Activated CD4-positive, alpha-beta T cell treated with anti-CD3 and anti-CD28 coated beads, Interleukin-2, amount 50 U/mL, for 48 hours (primary cell): ENCODE measurements at places on chromosomes 3 and 15.

DNA sequence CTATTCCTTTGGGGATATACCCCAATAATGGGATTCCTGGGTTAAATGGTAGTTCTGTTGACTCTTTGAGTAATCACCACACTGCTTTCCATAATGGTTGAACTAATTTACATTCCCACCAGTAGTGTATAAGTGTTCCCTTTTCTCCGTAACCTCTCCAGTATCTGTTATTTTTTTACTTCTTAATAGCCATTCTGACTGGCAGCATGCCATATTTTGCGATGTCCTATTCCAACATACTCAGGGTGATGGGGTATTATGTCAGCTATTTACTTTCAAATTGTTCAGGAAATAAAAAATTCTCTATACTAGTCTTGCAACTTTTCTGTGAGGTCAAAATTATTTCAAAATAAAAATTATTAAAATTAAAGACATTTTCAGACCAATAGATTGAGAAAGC, 9.1 kb upstream of the PARP14 start:
- DNase-seq = no peak

- DNase-seq = no peak
Measured at GRCh38 chr3:73556520-73557372, 68.0 kb downstream of the PDZRN3 start.

DNA sequence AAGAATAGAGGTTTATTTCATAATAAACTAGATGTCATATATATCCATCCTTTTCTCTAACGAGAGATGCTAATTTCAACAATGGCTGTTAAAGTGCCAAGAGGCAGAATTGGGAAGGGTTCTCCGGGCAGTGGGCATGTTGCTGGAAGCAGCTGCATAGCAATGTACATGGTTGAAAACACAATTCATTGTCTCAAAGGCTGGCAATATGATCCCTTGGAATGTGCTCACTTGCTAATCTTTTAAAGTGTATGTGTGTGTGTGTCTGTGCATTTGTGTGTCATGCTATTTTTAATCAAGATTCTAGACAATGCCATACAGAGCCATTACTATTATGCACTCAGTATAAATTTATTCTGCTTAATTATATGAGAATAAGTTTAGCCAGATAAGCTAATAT, 1020.3 kb downstream of the NAALADL2 start:
- no peak for DNase-seq

- DNase-seq = peak; percentile 27
Measured at GRCh38 chr3:149393345-149394160, 16.1 kb upstream of the TM4SF1 start.

GRCh38 chr3:188060840-188061544, 93.0 kb upstream of the LPP start:
- DNase-seq = peak; percentile 74

- DNase-seq = no peak
Measured at GRCh38 chr3:151903501-151903991, 30.1 kb downstream of the SUCNR1 start.

GRCh38 chr3:185094697-185095096, 58.2 kb downstream of the C3orf70 start:
- DNase-seq = no peak

GRCh38 chr3:170458285-170458684, 39.6 kb downstream of the CLDN11 start:
- no peak for DNase-seq

GRCh38 chr3:122589297-122589696, 11.8 kb downstream of the PARP15 start:
- no peak for DNase-seq

GRCh38 chr3:77404871-77405270, 365.0 kb downstream of the ROBO2 start:
- no peak for DNase-seq

DNA sequence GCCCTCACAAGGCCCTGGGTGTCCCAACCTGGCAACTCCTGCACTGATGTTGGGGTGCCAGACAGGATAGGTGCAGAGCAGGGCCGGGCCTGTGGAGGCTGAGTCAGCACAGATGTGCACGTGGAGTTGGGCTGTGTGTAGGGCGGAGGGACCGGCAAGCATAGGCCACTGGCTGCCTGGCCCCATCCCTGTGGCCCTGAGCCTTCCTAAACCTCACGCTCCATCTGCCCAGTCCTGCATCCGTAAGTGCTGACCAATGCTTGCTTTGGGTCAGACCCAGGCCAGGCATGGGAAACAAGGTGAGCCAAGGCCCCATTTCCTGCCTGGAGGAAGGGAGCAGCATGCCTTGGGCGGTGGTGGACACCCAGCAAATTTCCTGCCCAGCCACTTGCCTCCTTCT, 5.8 kb upstream of the IQSEC1 start:
- DNase-seq = no peak

- DNase-seq = no peak
Measured at GRCh38 chr3:106715286-106715685, 662.0 kb upstream of the CCDC54 start.

GRCh38 chr3:128500556-128500955, 7.6 kb upstream of the GATA2 start:
- DNase-seq = no peak

GRCh38 chr15:40379853-40380252, 2.7 kb upstream of the KNSTRN start:
- DNase-seq = no peak

DNA sequence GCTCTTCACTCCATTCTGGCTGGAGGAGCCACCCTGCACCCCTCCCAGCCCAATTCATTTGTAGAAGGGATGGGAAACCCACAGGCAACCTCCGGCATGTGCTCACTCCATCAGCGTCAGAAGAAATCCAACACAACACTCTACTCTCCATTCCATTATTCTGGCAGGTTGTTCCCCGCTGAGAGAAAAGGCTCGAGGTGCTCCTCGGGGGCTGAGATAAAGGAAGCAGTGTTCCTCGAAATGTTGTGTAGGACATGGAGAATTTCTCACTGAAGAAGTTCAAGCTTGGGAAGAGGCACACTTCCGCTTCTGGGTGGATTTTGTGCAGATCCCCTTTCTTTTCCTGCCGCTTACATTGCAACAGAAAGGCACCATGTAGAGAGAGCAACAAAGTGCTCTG, 355.0 kb upstream of the CFAP20DC start:
- no peak for DNase-seq

DNA sequence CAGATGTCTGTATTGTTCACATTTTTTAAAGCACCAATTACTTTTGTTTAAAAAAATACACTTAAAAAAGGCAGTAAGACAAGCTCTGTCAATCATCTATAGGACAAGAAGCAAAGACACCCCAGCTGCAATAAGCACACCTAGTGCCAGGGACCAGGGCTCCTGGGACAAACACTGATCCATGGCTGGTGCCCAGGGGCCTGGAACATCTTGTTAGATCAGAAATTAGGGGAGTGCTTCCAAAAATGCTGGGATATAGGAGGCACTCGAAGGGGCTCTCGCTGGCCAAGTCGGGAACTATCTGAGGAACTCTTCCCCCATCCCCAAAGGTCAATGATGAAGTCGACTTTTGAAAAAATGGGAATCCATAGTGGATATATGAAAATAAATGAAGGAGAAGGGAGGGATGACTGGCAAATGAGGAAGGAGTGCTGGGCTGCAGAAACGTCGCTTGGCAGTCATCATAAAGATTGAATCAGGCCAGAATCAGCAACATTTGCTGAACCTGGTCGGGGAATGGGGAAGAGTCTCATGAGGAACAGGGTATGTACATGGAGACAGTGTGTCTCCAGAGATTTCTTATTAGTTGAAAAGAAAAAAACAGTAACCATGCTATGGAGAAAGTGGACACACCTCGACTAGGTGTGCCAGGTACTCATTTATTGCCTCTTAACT, 28.5 kb downstream of the TSPAN3 start:
- DNase-seq = no peak

DNA sequence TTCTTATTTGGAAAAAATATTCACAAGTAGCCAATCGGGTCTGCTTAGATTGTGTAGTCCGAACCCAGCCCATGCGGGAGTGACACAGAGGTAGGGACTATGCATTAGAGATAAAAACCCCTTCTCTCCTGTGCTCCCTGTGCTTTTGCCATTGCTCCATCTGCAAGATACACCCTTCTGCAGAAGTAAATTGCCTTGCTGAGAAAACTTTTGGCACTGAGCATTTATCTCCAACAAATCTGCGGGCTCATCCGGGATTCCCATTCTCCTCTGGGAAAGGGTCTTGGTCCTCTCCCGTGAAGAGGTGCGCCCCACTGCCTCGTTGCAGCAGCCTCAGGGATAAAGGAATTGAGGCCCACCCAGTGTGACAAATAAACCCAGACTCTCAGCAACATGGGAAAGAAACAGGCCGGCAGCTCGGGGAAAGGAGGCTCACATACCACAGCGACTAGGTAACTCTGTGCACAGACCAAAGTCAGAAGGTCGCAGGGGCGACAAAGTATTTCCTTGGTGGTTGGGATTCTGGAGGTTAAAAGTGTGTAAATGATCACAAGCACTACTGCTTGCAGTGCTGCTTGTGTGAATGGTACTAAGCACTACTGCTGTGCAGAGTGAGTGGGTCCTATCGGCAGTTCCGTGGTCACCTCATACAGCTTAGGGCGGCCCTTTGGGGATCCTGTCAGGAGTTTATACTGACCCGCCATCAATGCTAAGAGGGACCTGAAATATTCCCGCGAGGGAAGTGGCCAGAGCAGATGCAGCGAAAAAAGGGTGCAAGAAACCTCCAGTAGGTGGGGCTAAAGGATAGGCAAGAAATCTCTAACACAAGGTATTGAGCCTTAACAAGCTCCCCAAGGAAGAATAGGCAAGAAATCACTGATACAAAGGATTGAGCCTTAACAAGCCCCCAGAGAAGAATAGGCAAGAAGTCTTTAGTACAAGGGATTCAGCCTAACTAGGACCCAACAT, 54.3 kb downstream of the GSK3B start:
- DNase-seq = no peak

DNA sequence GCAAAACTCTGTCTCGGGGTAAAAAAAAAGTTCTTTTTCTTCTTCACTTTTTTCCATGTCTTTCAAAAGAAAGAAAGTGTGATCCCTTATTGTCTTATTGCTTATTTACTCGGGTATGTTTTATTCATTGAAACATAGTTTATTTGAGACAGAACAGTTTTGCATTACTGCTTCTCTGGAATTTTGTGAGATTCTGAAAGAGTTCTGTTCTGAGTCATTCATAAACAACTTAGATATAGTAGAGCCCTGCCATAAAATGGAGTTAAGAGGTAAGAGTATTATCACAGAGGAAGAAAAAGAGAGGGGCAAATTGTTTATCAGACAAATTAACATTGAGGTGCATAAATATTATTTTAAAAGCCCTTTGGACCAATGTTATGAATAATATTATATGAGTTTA, 522.2 kb downstream of the ROBO2 start:
- DNase-seq = no peak

DNA sequence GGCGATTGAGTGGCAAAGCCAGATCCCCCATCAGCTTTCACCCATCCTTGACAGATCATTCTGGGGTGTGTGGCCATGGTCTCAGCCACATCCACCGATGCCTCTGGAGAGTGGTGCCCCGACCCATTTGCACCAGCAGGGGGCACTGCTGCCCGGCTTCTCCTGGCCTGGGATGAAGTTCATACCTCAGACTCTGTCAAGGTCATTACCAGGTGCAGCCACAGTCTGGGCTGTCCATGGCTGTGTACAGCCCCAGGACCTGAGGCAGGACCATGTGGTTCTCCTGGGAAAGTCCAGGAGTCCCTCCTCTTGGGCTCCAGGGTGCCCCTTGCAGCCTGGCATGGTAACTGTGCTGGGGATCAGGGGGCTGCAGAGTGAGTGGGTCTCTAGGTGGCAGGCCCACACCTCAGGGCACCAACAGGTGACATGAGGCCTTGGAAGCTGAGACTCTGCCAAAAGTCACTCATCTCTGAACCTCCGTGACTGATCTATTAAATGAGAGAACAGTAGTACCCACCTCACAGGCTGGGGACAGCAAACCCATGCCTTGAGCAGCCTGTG, 67.2 kb downstream of the CACNA2D2 start:
- DNase-seq = peak; percentile 84

DNA sequence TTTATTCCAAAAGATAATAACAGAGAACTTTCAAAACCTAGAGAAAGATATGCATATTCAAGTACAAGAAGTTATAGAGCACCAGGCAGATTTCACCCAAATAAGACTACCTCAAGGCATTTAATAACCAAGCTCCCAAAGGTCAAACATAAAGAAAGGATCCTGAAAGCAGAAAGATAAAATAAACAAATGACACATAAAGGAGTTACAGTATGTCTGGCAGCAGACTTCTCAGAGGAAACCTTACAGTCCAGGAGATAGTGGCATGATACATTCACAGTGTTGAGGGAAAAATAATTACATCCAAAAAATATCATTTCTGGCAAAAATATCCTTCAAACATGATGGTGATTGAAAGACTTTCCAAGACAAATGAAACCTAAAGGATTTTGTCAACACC, 185.8 kb upstream of the POU1F1 start:
- DNase-seq = no peak

DNA sequence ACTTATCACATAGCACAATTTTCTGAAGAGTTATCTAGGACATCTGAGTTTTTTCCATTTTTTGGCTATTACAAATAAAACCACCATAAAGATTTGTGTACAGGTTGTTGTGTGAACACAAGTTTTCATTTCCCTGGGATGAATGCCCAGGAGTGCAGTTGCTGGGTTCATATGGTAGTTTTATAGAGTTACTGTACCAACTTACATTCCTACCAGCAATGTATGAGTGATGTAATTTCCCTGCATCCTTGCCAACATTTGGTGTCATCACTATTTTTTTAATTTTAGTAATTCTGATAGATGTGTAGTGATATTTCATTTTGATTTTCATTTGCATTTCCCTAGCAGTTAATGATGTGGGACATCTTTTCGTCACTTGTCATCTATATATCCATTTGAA, 20.5 kb downstream of the FILIP1L start:
- no peak for DNase-seq

DNA sequence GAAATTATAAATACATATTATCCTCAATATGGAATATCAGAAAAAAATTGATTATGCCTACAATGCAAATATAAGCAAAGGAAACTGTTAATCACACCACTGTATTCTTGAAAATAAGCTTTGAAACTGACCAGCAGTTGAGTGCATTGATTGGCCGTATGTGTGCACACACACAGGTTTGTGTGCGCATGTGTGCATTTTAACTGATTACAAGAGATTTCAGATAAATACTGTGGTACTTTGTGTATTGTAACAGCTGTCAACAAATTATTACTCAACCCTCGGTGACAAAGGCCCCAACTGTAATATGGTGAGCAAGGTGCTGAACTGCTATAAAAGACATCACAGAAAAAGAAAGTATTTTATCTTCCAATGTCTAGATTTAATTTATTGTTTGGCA, 1238.9 kb upstream of the ALCAM start:
- no peak for DNase-seq

DNA sequence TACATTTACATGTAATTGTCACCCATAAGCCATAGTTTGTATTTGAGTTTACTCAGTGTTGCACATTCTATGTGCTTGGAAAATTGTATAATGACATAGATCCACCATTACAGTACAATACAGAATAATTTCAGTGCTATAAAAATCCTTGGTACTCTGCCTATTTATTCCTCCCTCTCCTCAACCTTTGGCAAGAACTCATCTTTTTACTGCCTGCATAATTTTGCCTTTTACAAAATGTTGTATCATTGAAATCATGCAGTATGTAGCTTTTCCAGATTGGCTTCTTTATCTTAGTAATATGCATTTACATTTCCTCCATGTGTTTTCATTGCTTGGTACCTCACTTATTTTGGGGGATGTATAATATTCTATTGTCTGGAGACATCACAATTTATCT, 786.9 kb upstream of the SEMA6D start:
- no peak for DNase-seq
